ENCODE measurements at places on chromosomes 5 and 9.

DNA sequence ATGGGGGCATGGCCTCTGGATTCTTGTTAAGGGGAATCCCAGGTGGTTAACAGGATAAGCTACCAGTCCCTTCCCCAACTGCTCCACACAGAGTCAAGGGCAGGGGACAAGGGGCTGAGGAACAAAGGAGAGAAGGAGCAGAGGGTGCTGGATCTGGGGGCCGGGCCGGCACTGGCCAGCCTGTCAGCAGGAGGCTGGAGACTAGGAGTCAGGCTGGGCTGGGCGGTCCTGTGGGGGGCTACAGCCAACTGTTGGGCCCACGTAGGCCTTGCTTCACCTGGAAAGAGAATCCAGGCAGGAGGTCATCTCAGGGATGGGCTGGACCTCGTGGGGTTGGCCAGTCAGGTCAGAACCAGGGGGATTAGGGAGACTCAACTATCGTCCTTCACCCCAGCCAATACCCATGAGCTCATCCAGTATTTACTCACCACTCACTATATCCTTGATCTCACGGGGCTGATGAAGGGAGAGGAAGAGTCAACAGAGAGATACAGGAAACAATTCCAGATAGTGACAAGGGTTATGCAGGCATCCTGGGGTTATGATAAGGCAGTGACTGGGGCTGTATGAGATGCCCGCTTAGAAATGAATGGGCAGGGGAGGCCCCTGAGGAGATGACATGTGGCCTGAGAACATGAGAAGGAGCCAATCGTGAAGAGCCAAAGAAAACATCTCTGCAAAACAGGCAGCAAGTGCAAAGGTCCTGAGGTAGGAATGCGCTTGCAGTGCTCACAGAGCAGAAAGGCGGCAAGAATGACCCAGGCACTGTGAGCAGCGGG, 47.9 kb upstream of the SLC25A51 start:
- DNase-seq: no peak

- DNase-seq: no peak
Observed at GRCh38 chr9:91055845-91056244, 254.2 kb downstream of the SYK start.

DNA sequence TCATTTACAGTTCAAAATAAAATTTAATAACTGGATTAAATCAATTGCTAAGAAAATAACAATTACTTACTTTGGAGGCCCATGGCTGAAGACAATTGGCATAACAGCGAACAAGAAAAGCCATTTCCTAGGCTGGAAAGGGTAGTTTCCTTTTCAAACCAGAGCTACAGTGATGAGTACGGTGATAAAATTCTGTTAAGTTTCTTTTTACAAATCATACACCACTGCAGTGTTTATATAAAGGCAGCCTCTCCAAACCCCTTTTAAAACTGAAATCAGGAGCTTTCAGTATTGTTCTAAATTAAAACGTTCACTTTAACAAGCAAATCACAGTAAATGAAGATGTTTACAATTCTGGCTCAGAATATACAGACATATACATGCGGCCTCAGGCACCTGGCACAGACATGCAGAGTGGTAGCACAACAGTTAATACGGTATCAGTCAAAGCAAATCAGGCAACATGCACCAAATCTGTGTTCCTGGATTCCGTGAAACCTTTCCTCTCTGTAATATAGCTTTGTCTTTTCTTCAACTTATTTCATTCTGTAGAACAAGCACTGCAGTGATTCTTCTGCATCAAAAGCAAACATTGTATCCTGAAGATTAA, 102.9 kb downstream of the RAPGEF6 start:
- no peak for DNase-seq

GRCh38 chr9:79559495-79560181, 12.1 kb upstream of the TLE4 start:
- DNase-seq: no peak

DNA sequence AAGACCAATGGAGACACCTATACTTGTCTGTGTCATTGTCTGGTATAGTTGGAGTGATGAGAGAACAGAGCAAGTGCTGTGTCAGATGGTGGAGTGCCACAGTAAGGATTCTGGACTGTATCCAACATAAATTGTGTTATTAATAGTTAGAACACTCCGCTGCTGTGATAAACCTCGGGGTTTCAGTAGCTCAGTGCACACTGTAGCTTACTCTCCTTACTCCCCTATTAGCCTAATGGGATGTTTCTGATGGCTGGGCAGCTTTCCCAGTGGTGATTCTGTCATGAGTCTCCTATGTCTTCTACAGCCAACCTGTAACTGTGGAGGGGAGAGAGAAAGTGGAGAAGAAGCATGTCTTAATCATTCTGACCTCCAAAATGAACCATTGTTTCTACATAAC, 127.6 kb upstream of the PTCH1 start:
- DNase-seq: no peak

- DNase-seq: no peak
Observed at GRCh38 chr5:145847499-145848497, 12.7 kb upstream of the PRELID2 start.

GRCh38 chr9:107251756-107252322, 31.2 kb upstream of the RAD23B start:
- DNase-seq: no peak

DNA sequence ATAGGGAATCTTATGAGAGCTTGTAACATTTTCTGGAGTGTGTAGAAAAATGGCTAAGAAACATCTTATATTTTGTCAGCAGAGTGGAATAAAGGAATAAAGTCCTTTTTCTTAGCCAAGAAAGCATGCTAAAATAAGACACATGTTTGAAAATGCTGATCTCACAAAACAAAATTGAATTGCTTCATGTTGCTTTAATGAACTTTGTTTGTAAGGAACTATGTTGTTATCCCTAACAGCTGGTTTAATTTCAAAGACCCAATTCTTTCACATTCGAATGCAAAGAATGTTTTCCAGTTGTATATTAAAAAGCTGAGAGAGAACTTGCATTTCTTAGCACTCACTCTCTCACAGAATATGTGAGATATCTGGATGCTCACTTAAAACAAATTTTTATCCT, 107.6 kb downstream of the MUSK start:
- no peak for DNase-seq

- DNase-seq: no peak
Observed at GRCh38 chr5:103034662-103035392, 85.1 kb downstream of the GIN1 start.

DNA sequence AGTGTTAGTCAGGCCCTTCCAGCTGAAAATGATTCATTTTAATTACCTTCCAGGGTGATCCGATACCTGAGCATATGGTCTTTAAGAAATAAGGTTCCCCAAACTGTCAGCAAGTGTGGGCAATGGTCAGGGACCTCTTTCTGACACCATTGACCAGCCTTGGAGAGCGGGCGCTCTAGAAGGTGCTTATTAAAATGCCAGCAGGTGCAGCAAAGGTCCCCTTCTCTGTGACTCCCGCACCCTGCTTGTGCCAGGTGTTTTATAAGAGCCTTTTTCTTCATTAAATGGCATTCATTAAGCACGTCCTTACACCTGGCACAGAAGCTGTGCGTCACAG, 85.3 kb downstream of the MVB12B start:
- no peak for DNase-seq

GRCh38 chr9:4973246-4973645, 11.8 kb upstream of the JAK2 start:
- no peak for DNase-seq

DNA sequence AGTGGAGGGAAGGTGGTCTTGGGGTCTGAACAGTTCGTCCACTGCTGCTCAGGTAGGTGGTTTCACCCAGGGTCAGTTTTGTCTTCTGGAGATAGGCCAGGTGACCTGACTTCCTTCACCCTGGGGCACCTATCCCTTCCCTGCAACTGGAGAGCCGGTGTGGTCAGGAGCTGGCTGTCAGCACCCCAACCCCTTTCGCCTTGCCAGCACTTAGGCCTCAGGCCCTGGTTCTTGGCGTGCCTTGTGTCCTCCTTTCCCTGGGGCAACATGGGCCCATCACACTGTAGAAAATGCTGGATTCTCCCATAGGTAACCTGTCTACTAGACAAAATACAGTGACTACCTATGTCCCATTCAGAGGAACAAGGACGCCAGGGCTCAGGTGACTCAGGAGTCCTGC, 13.1 kb downstream of the PROP1 start:
- DNase-seq: no peak

DNA sequence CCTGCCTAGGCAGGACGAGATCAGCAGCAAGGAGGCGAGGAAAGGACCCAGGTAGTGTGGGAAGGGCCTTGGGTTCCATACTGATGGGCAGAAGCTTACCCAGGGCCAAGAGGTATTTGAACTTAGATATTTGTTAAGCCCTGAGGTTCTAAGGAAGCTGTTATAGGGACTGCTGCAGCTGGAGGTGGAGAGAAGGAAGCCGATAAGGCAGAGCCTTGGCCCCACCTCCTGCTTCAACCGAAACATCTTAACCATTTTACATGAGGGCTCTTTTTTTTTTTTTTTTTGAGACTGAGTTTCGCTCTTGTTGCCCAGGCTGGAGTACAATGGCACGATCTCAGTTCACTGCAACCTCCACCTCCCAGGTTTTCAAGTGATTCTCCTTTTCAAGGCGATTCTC, 8.6 kb upstream of the AQP3 start:
- no peak for DNase-seq

GRCh38 chr5:87329114-87329513, 61.4 kb downstream of the RASA1 start:
- DNase-seq: no peak

DNA sequence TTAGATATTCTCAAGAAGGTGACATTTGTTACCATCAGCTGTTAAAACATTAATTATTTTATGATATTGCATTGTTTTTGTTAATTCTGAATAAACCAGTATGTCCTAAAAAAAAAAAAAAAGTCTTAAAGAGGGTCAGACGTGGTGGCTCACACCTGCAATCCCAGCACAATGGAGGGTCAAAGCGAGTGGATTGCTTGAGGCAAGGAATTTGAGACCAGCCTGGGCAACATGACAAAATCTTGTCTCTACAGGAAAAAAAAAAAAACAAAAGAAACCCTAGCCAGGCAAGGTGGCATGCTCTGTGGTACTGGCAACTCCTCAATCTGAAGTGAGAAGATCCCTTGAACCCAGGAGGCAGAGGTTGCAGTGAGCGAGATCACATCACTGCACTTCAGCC, 46.8 kb downstream of the CYLC2 start:
- DNase-seq: no peak

DNA sequence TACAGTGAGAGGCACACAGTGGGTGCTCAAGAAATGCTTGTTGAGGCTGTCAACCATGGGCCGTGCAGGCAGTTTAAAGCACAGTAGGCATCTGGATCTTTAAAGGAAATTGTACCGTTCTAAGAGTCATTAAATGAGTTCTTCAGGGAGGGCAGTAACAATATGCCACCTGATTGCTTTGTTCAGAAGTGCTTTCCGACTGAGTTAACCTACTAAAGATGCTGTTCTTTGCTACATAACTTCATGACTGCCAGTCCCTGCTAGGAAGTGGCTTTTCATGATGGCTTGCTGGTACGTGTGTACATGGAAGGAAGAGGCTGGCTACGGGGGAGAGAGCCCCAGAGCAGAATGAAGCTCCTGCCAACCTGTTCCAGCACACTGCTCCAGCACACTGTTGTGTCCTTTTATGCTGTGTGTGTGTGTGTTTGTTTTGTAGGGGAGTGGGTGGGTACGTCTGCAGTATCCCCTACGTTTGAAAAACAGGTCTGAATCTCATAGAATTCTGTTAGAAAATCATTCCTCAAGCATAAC, 41.9 kb upstream of the PPP2R2B start:
- no peak for DNase-seq

GRCh38 chr5:178113841-178114324, 551 bp downstream of the N4BP3 start:
- DNase-seq: no peak

- no peak for DNase-seq
Observed at GRCh38 chr5:132457371-132458225, 33.0 kb downstream of the IRF1 start.

DNA sequence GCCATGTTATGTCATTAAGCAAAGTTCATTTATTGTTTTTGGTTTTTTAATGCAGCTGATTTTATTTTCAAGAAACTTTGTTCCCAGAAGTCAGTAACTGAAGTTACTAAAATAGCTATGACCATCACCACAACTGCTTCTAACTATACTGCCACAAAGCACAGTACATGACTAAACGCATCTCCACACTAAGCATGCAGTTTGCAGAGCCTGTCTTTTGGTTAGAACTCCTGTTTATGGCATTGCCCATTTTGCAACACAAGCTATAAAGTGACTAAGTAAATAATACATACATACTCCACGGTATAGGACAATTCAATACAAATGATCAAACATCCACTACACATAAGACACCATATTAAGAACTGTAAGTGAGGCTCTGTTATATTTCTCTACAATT, 109.7 kb downstream of the MLLT3 start:
- no peak for DNase-seq

Data from stimulated activated CD4-positive, alpha-beta T cell treated with anti-CD3 and anti-CD28 coated beads, Interleukin-1b, Interleukin-23, amount 100 ng/mL, for 1 hour (primary cell).